Stimulated activated CD4-positive, alpha-beta T cell treated with anti-CD3 and anti-CD28 coated beads, Interleukin-12 subunit alpha, Interleukin-12 subunit beta, amount 100 ng/mL, for 48 hours (primary cell): ENCODE measurements at places on chromosomes 11 and 22.

- no peak for DNase-seq
Observed at GRCh38 chr11:99418927-99419720, 398.4 kb downstream of the CNTN5 start.

DNA sequence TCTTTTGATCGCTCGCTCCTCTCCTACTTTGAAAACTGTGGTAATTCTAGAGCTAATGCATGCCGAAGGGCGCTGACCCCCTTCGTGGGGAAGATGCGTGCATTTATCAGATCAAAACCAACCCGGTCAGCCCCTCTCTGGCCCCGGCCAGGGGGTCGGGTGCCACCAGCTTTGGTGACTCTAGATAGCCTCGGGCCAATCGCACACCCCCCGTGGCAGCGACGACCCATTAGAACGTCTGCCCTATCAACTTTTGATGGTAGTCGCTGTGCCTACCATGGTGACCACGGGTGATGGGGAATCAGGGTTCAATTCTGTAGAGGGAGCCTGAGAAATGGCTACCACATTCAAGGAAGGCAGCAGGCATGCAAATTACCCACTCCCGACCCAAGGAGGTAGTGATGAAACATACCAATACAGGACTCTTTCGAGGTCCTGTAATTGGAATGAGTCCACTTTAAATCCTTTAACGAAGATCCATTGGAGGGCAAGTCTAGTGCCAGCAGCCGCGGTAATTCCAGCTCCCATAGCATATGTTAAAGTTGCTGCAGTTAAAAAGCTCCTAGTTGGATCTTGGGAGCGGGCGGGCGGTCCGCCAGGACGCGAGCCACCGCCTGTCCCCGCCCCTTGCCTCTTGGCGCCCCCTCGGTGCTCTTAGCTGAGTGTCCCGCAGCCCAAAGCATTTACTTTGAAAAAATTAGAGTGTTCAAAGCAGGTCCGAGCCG lies 3898.2 kb upstream of the OR11H1 start:
- DNase-seq = no peak

DNA sequence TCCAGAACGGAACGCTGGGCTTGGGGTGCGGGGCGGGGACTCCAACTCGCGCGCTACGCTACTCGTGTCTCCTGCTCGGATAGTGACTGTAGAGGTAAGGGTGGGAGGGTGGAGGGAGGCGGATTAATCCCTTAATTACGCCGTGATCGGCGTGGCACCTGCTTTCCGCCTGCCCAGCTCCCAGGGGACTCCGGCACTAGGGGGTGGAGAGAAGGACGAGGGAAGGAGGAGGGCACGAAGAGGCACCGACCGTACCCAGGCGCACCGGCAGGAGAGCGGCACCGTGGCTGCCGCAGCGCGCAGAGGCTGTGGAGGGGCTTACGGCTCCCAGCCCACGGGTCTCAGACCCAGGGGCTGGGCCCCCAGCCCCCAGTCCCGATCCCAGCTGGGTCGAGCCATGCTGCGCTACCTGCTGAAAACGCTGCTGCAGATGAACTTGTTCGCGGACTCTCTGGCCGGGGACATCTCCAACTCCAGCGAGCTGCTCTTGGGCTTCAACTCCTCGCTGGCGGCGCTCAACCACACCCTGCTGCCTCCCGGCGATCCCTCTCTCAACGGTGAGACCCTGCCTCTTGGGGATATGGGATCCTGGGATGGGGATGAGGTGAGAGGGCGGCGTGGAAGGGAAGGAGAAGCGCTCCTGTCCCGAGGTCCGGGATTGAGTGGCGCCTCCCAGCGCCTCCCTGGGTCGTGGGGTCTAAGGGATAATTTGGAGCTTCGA lies at the start of gene ROBO3:
ROBO3 (plus strand) TSS at position 252 of the 721 bp plus-strand sequence; CDS start at position 398, 146 bp downstream.
- no peak for DNase-seq

DNA sequence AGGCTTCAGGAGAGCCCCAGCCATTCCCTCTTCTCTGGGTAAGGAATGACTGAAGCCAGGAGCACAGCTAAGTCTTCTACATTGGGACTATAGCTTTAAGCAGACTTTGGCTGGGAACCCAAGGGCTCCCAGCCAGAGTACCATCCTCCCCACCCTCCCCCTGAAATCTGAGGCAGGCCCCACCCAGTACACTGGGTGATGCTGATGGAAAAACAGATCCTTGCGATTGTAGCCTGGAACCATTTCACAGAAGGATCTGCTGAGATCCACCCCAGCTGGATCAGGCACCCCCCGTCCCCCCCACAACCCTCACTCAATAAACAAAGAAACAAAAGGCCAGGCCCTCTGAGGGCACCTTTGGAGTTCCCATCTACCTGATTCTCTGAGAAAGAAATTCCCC lies 39.8 kb downstream of the IL18BP start:
- no peak for DNase-seq

DNA sequence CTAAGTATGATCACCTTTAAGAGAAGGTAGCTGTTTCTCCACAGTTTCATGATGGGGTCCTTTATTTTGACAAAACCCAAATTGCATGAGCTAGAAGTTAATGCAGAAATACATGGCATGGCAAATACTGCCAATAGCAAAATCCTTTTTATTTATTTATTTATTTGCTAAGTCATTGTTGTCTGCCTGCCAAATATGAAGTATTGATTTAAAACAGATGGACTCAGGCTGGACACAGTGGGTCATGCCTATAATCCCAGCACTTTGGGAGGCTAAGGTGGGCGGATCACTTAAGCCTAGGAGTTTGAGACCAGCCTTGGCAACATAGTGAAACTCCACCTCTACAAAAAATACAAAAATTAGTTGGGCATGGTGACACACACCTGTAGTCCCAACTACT lies 52.4 kb downstream of the LARGE2 start:
- no peak for DNase-seq
